ENCODE measurements at places on chromosomes 2 and 18.

DNA sequence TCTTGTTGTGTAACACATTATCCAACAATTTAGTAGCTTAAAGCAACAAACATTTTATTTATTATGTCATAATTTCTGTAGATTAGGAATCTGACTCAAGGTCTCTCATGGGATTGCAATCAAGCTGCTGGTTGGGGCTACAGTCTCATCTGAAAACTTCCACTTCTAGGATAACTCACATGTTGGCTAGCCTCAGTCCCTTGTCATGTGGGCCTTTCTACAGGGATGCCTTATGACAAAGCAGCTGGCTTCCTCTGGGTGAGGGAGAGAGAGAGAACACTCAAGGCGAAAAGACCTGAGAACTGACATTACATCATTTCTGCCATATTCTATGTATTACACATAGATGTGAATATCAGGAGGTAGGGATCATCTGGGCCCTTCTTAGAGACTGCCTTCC lies 317.9 kb upstream of the VRK2 start:
- DNase-seq, result no peak

DNA sequence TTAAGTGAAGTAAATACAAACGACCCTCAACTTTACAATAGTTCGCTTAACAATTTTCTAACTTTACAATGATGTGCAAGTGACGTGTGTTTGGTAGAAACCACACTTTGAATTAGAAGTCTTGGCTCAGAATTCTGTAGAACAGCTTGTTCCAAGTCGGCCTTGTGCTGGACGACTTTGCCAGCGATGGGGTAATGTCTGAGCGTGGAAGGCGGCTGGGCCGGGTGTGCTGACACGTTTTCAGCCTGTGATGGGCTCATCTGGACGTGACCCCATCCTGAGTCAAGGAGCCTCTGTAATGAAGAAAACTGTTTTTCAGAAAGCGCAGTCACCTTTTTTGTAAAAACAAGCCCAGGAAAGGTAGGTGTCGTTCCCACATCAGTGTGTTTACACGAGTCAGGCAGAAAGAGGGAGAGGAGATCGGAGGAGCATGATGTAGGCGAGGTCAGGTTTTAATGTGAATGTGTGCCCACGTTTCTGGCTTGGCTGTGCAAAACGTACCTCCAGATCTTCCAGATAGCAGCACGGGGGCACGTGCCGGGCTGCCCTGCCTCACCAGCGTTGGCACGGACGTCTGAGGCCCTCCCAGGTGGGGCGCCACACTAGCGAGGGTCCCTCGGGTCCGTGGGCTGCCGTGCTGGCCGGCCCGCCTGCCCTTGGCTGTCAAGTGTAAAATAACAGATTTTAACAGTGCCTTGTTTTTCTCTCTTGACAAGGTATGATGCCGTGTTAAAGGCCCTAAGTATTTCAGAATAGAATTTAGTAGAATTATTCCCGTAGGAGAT lies 54.6 kb downstream of the CTDP1 start:
- DNase-seq, result no peak

DNA sequence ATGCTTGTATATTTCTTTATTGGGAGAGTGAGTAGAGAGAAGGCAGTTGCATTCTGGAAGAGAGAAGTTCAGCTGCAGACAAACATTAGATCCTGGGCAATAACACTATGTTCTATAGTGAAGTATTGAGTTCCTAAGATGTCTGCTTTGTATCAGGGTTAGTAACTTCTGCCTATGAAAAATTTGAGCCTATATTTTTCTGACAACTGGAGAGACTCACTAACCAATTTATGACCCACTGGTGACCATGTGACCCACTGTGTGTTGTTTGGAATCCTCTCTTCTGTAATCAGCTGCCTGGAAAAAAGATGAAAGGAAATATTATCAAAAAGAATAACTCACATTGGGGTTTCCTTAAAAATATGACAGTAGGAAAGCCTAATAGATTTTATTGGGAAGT lies 35.3 kb downstream of the DPP4 start:
- DNase-seq, result no peak

DNA sequence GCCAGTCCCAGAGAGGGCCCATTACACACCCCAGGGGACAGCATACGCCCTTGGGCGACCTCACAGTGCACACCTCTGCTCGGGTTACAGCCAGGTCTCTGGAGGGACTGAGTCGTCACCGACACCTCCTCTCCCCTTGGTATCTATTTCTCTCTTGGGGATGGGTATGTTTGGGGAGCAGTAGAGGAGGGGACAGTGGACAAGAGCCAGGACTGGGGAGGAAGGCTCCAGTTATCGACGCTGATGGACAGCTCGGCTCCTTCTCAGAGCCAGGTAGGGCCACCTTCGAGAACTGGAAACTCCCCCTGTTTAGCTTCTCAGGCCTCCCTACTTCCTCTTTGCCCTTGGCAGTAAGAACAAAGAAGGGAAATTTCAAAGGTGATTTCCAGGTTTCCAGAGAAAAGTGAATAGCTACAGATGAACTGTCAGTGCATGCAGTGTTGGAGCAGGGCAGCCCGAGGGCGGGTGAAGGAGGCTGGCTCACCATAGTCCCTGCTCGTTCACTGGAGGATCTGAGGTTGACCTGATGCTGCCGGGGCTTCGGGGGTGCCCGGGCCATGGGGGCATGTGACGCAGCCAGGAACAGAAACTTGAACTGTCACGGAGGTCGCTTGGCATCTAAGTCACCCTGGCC lies 4.4 kb upstream of the SEMA4C start:
- DNase-seq, result no peak

DNA sequence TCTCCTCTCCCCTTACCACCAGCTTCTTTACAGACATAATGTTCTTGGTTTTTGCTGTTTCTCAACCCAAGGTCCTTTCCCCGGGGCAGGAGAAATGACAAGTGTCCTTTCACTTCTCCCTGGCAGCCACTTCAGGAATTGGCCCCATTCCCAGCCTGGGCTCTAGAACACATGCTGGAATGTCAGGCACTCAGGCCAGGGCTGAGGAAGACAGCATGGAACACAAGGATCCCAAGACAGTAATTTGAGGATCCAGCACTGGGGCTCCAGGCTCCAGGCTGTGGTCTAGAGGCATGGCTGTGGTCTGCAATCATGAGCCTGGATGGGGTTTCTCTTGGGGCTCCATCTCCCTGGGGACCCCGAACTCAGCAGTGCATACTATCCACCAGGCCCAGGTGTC lies 201.4 kb downstream of the CELF4 start:
- no peak for DNase-seq

GRCh38 chr18:60794802-60795201 lies 422.2 kb upstream of the MC4R start:
- DNase-seq, result no peak

DNA sequence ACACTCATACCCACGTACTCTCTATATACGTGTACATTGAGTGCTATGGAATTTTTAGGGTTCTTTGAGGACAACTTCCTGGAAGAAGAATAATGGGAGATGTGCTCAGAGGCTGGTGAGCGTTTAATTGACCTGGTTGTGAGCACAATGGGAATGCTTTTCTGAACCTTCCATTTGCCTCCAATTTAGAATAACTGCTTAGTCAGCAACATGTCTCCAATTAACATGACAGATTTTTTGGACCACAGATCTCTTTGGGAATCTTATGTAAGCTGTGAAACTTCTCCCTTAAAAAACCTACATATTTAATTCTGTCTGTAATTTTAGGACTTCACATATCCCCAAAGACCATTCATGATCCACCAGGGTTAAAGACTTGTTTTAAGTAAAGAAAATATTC lies 166.7 kb upstream of the TNP1 start:
- no peak for DNase-seq

- DNase-seq, result no peak
These were observed 202.8 kb downstream of the STK39 start for GRCh38 chr2:168044579-168044978.

GRCh38 chr2:232563580-232563979 lies 13.1 kb downstream of the EIF4E2 start:
- DNase-seq, result no peak

DNA sequence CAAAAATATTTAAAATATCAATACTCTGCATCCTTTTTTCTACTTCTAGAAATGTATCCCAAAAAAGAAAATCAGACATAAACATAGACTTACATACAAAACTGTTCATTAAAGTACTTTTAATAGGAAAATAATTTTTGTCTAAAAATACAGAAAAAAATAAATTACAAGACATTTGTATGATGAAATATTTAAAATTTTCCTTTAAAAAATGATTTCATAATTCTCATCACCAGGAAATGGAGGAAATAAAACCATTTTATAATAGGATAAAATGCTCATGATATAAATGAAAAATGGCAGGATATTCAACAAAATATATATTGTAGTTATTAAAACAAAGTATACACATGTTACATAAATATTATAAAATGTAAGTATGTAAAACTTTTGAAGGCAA lies 24.4 kb downstream of the ARL5A start:
- DNase-seq, result no peak

GRCh38 chr2:169824373-169825333 lies at the start of gene METTL5:
METTL5 (minus strand) TSS chr2:169824905; CDS start chr2:169824597, 308 bp downstream.
- DNase-seq, result peak; percentile 72

GRCh38 chr2:213491376-213491775 lies 207.1 kb downstream of the SPAG16 start:
- no peak for DNase-seq

DNA sequence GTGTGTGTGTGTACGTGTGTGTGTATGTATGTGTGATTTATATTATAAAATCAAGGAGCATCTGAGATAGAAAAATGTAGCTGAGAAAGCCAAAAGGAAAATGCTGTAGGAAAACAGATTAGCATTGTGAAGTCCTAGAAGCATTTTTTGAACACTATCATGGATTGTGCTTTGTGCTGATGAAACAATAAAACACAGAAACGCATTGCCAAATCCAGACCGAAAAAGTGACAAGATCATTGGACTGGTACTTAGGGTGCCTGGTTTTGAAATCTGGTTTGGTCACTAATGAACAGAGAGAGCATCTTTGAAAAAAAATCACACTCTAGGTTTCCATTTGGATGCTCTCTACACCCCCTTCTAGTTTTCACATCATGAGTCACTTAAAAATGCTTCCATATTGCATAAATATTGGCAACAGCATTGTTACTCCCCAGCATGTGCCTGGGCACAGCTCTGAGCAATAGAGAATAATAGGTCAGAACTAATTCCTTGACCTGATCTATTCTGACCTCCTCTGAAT lies 214.6 kb upstream of the LRRTM1 start:
- no peak for DNase-seq

GRCh38 chr2:56009758-56010458 lies 86.3 kb upstream of the EFEMP1 start:
- DNase-seq, result no peak

- DNase-seq, result no peak
These were observed 203.3 kb upstream of the SESTD1 start for GRCh38 chr2:179467960-179468359.

DNA sequence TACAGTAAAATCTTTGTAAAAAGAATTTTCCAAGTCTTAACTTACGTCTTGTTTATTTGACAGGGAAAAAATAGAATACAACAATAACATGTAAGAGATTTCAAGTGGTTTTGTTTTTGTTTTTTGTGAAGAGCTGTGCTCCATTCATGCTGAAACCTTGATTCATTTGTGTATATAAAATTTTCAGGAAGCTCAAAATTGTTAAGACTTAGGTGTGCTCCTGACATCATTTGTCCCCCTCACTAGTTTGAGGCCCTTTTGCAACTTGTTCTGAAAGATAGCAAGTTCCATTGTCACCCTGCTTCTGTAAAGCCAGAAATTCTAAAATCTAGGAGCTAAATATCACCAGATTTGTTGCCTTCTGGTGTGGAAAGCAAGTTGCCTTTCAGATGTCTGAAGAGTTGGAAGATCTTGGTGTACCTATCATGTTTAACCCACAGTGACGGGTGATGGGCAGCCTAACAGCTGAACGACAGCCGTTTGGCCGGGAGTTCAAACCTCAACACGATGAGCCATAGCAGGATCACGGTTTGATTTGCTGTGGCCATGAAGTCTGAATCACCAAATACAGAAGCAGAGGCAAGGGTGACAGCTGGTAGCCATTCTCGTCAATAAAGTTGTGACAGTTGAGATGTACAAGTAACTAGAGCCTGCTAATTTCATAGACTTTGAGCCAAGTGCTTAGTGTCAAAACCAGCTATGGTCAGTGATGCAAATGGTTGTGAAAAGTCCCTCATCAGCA lies 205.5 kb upstream of the SP5 start:
- peak; percentile 12 for DNase-seq

GRCh38 chr2:4265936-4266335 lies 562.6 kb downstream of the DCDC2C start:
- DNase-seq, result no peak

- DNase-seq, result no peak
These were observed 45.9 kb upstream of the ASAP2 start for GRCh38 chr2:9160732-9161131.

GRCh38 chr2:146258071-146258470 lies 1586.8 kb upstream of the ACVR2A start:
- no peak for DNase-seq

- no peak for DNase-seq
These were observed 2.4 kb upstream of the SOX11 start for GRCh38 chr2:5689750-5690149.

DNA sequence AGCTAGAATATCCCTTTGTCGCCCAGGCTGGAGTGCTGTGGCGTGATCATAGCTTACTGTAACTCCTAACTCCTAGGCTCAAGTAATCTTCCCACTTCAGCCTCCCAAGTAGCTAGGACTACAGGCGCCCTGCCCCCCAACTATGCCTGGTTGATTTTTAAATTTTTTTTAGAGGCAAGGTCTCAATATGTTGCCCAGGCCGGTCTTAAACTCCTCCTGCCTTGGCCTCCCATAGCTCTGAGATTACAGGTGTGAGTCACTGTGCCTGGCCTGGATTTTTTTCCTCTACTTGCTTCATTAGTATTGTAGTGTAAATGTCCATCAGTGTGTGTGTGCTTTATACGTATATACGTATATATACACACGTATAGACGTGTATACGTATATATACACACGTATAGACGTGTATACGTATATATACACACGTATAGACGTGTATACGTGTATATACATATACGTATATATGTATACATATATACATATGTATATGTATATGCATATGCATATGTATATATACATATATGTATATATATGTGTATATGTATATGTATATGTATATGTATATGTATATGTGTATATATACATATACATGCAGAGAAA lies 124.4 kb downstream of the DIS3L2 start:
- DNase-seq, result no peak

DNA sequence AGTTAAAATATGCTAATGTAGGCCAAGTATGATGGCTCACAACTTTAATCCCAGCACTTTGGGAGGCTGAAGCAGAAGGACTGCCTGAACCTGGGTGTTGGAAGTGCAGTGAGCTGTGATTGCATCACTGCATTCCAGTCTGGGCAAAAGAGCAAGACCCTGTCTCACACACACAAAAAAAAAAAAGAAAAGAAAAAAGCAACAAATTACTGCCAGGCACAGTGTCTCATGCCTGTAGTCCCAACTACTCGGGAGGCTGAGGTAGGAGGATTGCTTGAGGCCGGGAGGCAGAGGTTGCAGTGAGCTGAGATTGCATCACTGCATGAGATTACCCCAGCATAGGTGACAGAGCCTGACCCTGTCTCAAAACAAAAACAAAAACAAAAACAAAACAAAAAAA lies 110.6 kb downstream of the PRELID3A start:
- no peak for DNase-seq
